ENCODE measurements at places on chromosomes 7 and 10. TPM values are rescaled to one million over a fixed set of nuclear protein-coding genes. Genes with fewer than 3 reads are reported as not detected.

The ATG9B gene
- total RNA-seq = 15.4 TPM

The KCNIP2 gene
- total RNA-seq = 5.7 TPM

The WDR91 gene
- total RNA-seq = 13.1 TPM

The MYO3A gene
- total RNA-seq = 2.3 TPM

The ASB10 gene
- total RNA-seq = 0.69 TPM

The LRIT1 gene
- not detected for total RNA-seq

The RNF148 gene
- total RNA-seq = 0.89 TPM

The GRID1 gene
- 2.7 TPM for total RNA-seq

Measured in skin of body (tissue), 3 donors.